ENCODE measurements at places on chromosomes 7 and 10. TPM values are rescaled to one million over a fixed set of nuclear protein-coding genes. Genes with fewer than 3 reads are reported as not detected.

The CTAGE8 gene
- total RNA-seq = 0.52 TPM

The PIK3CG gene
- 22.4 TPM for total RNA-seq

The VSTM2A gene
- total RNA-seq = not detected

The ARHGEF5 gene
- 1.4 TPM for total RNA-seq

The MYL7 gene
- total RNA-seq = 0.57 TPM

The ANXA8L1 gene
- total RNA-seq = 8.6 TPM

DNA sequence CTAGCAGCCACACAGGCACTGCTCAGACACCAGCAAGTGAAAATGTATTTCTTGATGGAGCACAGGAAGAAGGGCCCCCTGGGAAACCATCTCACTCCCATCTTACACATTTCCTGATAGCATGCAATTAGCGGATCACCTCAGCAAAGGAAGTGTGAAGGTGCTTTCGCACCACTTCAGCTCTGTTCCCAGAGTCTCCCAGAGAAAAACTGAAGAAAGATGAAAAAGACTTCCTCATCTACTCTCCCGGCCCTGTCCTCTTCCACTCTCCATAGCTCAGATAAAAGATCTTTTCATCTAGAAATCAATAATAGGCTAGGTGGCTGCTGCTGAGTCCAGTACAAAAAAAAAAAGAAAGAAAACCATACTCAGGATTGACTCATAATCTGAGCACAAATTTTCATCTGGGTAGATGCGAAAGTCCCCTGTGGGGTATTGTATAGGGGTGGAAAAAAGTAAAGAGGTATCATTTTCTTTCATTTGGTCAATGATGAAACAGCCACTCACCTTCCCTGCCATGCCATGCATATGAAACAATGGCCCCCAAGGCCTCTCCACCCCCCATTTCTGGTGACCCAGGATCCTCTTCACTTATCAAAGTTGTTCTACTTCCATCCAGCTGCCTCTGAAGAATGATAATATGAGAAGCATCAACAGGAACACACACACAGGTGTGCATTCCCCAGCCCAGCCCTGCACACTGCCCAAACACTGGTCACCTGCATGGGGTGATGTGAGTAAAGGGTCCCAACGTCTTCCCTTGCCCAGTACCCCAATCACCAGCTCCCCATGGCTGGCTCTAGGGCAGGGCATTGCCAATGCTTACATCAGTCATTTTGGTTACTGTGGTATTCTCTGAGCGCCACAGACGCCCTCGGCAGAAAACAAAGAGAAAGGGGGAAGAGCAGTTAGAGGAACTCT lies 48.8 kb upstream of the DGKI start:
- no peak for DNase-seq

DNA sequence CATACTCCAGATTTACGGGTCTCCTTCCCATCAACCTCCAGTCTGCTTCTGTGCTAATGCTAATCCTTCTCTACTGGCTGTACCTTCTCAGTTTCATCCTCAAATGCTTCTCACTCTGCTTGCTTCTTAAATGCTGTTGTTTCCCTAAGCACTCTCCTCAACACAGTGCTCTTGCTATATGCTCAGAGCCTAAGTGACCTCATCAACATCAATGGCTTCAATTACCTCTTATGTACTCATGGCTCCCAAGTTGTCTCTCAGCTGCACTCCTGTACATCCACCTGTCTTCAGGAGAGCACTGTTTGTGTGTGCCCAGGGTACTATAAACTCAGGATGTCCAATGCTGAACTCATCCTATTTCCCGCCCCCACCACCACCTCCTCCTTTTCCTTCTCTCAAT lies 22.5 kb downstream of the ELAPOR2 start:
- no peak for DNase-seq

DNA sequence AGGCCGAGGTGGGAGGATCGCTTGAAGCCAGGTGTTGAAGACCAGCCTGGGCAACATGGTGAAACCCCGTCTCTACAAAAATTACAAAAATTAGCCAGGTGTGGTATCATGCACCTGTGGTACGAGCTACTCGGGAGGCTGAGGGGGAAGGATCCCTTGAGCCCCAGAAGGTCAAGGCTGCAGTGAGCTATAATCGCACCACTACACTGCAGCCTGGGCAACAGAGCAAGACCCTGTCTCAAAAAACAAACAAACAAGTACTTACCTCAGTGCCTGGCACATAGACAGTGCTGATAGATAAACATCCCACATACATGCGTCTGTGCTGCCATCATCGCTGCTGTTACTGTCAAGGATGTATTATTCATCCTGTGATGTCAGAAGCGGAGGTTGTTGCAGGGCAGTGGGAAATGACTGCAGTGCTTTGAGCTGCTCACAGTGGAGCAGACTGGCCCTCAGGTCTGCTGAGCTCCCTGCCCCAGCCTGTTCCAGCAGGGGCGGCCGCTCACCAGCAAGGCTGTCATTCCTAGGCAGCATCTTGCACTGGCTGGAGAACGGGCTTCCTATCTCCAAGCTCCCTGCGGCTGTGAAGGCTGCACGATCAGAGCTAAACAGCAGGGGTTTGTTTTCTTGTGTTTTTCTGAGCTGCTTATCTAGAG lies 18.6 kb downstream of the FOXK1 start:
- DNase-seq = no peak

DNA sequence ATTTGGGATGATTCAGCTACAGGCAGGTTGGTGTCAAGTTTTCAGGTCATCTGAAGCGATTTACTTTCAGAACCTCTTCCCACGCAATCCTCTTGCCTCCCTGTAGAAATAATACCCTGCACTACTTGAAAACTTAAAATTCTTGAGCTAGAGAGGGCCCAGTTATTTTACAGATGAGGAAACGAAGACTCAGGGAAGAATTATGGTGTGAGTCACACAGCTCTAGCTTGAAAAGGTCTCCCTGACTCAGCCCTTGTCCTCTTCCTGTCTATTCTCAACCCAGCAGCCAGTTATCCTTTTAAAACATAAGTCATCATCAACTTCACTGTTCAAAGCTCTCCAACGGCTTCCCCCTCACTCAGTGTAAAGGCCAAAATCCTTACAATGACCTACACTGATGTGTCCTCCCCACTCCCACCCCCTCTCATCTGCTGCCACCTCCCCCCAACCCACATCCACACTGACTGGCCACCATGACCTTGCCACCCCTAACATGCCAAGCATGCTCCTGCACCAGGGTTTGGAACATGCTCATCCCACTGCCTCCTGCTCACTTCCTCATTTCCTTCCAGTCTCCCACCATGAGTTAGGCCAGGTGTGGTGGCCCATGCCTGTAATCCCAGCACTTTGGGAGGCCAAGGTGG lies 3.4 kb downstream of the DNMBP start:
- DNase-seq = no peak

- no peak for DNase-seq
Measured at GRCh38 chr10:29926693-29927048, 132.7 kb downstream of the JCAD start.

DNA sequence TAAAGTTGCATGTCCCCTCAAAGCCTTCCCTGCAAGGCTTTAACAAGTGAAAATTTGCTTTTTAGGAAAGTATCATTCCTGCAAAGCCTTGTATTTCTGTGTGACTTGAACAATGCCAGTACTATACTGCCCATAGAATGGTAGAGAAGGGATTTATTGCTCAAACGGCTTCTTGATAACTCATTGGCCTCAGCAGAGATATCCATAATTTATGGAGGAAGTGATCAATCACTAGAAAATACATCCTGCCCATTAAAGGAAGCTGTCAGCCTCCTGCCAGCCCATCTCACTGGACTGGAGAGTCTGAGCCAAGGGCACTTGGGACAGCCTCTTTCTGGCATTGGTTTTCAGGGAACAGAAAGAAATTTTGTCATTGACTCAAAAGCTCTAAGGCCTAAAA lies 152.6 kb downstream of the XPNPEP1 start:
- no peak for DNase-seq

DNA sequence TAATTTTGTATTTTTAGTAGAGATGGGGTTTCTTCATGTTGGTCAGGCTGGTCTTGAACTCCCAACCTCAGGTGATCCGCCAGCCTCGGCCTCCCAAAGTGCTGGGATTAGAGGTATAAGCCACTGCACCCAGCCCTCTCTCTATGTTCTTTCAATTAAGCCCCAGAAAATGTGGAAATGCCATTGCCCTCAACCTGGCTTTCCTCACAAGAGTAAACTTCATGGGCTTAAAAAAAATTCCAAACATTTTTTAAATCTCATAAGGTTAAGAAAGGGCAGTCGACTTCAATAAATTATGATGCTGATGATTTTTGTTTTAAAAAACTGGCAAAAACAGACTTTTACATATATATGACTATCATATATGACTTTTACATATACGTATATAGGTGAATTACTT lies 107.6 kb downstream of the TES start:
- DNase-seq = no peak

DNA sequence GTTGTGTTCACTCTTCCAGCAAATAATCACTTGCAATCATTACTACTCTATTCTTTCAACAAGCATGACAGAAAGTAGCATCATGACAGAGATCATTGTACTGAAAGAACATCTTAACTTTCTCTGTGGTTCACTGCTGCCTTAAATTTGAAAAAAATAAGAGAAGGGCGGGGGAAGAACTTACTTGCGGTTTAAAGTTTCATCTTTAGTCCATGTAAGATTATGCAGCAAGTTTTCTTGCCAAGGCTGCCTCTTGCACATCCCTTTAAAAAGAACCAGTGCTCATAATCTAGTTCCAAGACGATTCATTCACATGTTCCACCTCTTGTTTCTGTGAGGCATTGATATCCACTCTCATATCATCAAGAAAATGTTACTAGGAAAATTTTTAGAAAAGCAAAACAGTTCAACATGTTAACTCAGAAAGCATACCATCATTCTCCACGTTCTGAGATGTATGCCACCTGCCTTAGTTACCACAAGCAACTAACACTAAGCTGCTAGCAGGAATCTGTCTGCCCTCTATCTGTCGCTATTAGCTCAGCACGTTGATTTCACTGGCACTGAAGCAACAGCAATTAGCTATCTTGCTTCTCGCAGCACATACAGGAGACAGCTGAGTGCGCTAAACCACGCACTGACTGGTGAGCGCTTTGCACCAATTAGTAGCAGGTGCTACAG lies at the start of gene PCDH15:
PCDH15 (minus strand) TSS at position 491 of the 681 bp plus-strand sequence. CDS start 136,969 bp downstream, outside the sequence.
- DNase-seq = no peak

- peak; percentile 55 for DNase-seq
Measured at GRCh38 chr10:79196470-79197461, 128.0 kb downstream of the ZMIZ1 start.

- DNase-seq = no peak
Measured at GRCh38 chr10:124342136-124342820, 76.4 kb downstream of the OAT start.
